A549 treated with GW870086 at 1 μM for 4 hours (cell line): ENCODE measurements at places on chromosomes 2 and 18. TPM values are rescaled to one million over a fixed set of nuclear protein-coding genes. Genes with fewer than 3 reads are reported as not detected.

Gene STRADB
- total RNA-seq, result 19.4 to 29.2 TPM (median 23.7 TPM) in 5 replicates

Gene PIGN
- 8.5 to 11.6 TPM (median 10.4 TPM) in 5 replicates for total RNA-seq

Gene BCL11A
- total RNA-seq, result 0.10 to 0.36 TPM in 2 of 5 replicates, not detected in the others

Gene FIGN
- total RNA-seq, result 1.5 to 2.2 TPM (median 2.0 TPM) in 5 replicates

Gene RSAD2
- 0.13 to 0.30 TPM (median 0.25 TPM) in 5 replicates for total RNA-seq

Gene AAK1
- total RNA-seq, result 9.5 to 17.9 TPM (median 14.5 TPM) in 5 replicates

Gene LRRC30
- not detected in 5 replicates for total RNA-seq

Gene BMP10
- total RNA-seq, result not detected in 5 replicates

Gene DSG4
- not detected in 5 replicates for total RNA-seq

Gene PDK1
- 2.7 to 4.9 TPM (median 4.3 TPM) in 5 replicates for total RNA-seq

Gene STON1
- 0.31 to 0.56 TPM (median 0.38 TPM) in 5 replicates for total RNA-seq

Gene UGT1A10
- 0.07 to 0.49 TPM (median 0.11 TPM) in 4 of 5 replicates, not detected in the other for total RNA-seq

Gene GREB1L
- 1.8 to 4.5 TPM (median 3.4 TPM) in 5 replicates for total RNA-seq

Gene KLHL41
- total RNA-seq, result 0.08 to 0.17 TPM (median 0.11 TPM) in 4 of 5 replicates, not detected in the other

Gene LAMA1
- 0.13 to 0.30 TPM (median 0.15 TPM) in 5 replicates for total RNA-seq

Gene CYTIP
- total RNA-seq, result not detected in 5 replicates

Gene ABCG5
- total RNA-seq, result not detected in 5 replicates

Gene DNER
- total RNA-seq, result 7.5 to 11.5 TPM (median 9.1 TPM) in 5 replicates

Gene HOXD10
- total RNA-seq, result 4.6 to 6.3 TPM (median 5.3 TPM) in 5 replicates

Gene ANKRD62
- total RNA-seq, result not detected in 5 replicates

Gene DSG2
- total RNA-seq, result 43.0 to 68.6 TPM (median 65.3 TPM) in 5 replicates

Gene RTP5
- not detected in 5 replicates for total RNA-seq

Gene PDCD1
- total RNA-seq, result not detected in 5 replicates

Gene PLCL1
- not detected in 5 replicates for total RNA-seq
